Fibroblast of gingiva (primary cell): ENCODE measurements at places on chromosomes 7 and 10.

- DNase-seq = no peak
These were observed 2.8 kb upstream of the LZTS2 start for GRCh38 chr10:100996678-100997359.

DNA sequence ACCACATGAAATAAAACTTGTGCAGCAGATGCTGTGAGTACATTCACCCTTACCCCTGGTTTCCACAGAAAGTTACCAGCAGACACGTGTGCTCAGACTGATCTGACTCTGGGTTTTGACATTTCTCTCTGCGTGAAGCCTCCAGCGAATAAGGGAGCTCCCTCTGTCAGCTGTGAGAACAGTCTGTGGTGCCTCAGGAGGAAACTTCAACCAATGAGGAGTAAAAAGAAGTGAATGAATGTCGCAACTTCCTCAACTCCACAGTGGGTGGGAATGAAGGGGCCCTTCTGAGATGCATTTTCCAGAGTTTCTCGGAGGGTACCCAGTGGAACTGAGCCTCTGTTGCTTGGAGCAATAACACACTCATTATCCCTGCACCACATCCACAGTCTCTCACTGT lies 743.4 kb downstream of the TNS3 start:
- no peak for DNase-seq

GRCh38 chr7:104779888-104780287 lies 234.1 kb upstream of the KMT2E start:
- DNase-seq = no peak

GRCh38 chr10:49278497-49278981 lies 20.4 kb upstream of the C10orf71 start:
- no peak for DNase-seq

- DNase-seq = no peak
These were observed 49.1 kb upstream of the CDC14C start for GRCh38 chr7:48875045-48875916.

DNA sequence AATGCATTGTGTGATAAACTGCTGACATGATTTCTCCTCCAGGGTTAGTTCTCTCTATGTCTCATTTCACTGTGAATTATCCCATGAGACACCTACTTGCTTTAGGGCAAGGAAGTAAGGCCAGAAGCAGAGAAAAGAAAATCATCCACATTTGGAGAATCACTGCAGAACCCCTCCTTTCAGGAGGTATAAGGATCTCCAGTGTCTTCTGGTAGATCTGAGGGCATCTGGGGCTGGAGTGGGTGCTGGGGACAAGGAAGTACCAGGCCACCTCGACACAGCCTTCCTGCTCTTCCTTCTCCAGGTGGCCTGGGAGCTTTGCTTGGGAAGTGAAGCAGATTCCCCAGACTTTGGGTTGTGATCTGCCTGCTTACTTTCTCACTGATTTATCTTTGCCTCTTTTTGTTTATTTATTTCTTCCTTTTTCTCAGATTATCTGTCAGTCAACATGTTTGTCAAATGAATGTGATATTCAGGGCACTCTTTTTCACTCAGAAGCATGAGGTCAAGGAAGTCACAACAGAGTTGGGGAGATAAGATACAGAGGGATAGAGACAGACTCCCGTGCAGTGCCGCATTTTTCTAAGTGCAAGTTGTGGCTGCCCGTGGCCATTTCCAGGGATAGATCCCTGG lies 12.4 kb upstream of the CAMK2G start:
- no peak for DNase-seq

GRCh38 chr7:124781907-124782734 lies 16.5 kb upstream of the GPR37 start:
- no peak for DNase-seq

DNA sequence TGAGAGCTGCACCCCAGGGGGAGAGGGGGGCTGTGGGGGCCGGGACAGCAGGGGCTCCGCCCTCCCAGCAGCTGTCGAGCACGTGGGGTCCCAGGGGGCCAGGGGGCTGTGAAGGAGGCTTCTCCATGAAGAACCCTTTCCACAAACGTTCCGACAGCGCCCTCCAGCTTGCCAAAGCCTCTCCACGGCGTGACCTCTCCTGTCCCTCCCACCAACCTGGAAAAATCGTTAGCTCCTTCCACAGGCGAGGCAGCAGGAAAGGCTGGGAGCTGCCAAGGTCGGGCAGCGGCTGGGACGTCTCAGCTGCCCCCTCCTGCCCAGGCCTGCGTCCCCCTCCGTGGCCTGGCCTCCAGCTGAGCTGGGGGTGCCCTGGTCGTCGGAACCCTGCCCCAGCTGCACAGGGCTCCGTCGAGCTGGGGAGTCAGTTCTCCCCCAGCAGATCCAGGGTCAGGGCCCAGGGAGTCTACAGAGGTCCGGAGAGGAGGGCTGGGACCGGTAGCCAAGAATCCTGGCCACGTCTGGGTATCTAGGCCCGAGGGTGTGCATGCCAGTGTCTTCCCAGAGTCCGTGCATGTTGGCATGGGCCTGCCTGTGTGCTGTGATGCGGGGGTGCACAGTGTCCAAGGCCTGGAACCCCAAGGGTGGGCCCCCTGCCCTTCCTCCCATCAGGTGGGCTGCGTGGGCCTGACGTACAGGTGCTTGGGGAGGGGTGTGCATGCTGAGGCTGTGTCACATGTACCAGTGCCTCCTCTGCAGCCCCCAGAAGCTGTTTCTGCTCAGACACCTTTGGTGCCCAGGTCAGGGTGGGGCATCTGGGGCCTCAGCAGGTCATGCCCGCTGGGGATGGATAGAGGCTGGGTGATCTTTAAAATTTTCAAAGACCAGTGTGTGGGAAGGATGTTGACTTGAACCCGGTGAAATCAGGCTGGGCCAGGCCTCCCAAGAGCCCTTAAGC lies 66.5 kb downstream of the UNCX start:
- DNase-seq = no peak

DNA sequence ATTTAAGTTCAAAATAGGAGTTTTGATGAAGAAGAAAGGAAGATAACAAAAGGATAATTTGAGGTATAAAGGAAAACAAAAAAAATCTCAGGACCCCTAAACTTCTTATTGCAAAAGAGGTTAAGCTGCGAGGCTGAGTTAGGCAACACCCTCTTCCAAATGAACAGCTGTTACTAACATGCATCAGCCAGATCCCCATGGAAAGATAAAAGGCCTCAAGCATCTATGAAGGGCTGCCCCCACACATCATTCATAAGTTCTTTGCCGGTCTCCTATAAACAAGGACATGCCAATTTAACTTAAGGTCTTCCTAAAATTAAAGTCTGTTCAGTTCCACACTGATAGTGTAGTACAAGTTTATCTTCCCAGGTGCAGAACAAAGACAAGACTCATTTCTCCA lies 75.8 kb upstream of the IMMP2L start:
- no peak for DNase-seq

DNA sequence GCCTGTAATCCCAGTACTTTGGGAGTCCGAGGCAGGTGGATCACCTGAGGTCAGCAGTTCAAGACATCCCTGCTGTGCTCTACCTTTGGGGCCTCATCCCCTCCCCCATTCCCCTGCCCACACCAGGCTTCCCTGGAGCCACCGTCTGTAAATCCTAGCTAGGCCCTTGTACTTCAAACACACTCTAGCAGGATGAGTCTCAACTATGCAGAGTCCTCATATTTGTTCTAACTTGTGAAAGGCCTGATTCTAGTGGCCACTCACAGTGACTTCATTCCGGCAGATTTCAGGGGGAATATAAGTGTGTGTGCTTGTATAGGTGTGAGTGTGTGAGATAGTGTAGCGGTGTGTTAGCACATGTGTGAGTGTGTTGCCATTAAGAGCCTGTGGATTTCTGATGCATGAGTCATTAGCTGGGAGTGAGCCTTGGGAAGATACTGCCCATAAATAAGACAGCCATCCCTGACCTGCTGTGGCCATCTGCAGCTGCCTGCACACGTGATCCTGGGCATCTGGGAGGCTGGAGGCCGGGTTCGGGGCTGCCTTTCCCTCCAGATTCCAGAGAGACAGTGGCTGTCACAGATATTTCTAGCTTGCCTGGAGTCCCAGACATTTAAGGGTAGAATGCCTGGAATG lies 1.7 kb upstream of the NEURL1 start:
- DNase-seq = peak; percentile 80

- DNase-seq = no peak
These were observed 531.2 kb downstream of the HTR7 start for GRCh38 chr10:90326498-90327267.

DNA sequence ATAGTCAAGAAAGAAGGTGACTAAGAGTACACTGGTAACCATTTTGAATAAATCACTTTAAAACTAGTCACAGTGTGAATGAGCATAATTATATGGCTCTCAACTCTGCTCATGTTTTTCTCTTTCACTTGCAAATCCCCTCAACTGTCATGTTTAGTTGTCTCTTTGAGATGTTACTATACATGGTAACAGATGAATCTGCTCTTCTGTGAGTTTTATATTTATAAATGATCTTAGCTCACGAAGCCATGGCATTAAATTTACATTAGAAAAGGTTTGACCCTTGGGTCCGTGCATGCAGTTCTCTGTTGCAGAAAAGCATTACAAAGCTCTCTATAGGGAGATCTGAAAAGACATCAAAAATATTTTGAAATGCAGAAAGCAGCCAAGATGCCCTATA lies 33.0 kb upstream of the LRRTM3 start:
- no peak for DNase-seq

GRCh38 chr10:106011250-106011649 lies 1153.3 kb downstream of the SORCS1 start:
- DNase-seq = no peak

DNA sequence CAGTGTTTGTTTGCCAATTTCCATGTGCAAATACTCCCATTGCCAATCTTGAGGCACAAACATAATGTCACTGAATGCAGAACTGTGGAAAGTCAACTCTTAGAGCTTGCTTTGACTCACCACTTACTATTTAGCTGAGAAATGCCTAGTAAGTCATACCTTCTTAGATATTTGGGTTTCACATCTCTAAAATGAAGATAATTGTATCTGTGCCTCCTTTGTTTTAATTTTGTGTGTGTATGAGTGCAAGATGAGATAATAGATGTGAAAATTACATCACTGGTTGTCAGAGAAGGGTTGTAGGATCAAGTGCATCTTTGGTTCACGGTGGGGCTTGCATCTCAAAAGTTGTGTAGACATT lies 407.5 kb downstream of the INHBA start:
- DNase-seq = no peak

- no peak for DNase-seq
These were observed 47.4 kb upstream of the PRKAR1B start for GRCh38 chr7:774161-775109.

GRCh38 chr7:44534501-44534900 lies 6.6 kb downstream of the NPC1L1 start:
- DNase-seq = no peak

- DNase-seq = no peak
These were observed 39.2 kb downstream of the CDC123 start for GRCh38 chr10:12235116-12235694.

DNA sequence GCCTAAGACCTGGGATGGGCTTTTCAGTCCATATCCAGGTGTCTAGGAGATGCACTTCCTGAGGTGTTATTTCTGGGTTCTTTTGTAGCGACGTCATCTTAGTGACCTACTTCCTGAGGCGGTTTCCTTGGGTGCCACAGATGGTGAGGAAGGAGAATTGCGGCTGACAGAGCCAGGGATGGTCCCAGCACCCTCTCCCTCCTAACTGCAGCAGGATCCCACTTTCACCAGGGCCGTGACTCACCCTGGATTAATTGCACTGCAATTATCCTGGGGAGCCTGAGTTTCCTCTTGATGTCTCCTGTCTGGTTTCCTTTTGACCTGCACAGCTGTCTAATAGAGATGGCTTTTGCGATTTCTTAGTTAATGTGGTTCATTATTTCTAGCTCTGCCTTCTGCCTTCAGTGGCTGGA lies 271.7 kb downstream of the TCF7L2 start:
- DNase-seq = no peak

GRCh38 chr10:76139431-76139830 lies 708.0 kb downstream of the LRMDA start:
- no peak for DNase-seq

- peak; percentile 51 for DNase-seq
These were observed 8.1 kb upstream of the VDAC2 start for GRCh38 chr10:75202321-75203045.

DNA sequence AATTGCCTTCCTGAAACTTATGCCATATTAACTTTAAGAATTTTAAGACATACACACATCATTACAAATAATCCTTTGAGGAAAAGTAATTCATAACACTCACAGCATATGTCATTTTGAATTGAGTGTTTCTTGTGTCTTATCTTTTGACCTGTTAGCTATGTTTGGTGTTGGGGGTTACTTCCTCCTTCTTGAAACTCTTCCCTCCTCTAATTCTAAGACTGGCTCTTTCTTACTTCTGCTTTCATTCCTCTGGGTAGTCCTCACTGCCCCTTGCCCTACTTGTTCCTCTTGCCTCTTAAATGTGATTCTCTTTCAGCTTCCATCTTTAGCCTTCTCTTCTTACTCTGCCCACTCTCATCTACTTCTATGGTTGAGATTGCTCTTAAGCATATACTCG lies 28.3 kb upstream of the PIP4K2A start:
- no peak for DNase-seq
